Fibroblast of gingiva (primary cell): ENCODE measurements at places on chromosomes 3 and 15.

DNA sequence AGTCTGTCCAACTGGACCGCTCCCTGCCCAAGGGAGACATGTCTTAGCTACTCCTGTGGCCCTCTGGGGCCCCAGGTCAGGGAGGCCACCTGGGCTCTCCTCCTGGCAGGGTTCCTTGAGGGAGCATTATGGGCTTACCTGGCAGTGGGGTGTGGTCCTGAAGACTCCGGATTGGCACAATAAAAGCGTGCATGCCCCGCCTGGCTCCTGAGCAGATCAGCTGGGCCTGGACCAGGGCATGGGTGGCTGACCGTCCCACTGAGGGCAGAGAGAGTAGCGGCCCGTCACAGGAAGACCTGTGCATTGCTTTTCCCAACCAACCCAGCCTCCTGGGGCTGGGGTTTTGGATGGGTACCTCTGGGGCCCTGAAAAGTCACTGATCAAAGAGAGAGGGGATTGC, 5.4 kb downstream of the ACOX2 start:
- no peak for DNase-seq

DNA sequence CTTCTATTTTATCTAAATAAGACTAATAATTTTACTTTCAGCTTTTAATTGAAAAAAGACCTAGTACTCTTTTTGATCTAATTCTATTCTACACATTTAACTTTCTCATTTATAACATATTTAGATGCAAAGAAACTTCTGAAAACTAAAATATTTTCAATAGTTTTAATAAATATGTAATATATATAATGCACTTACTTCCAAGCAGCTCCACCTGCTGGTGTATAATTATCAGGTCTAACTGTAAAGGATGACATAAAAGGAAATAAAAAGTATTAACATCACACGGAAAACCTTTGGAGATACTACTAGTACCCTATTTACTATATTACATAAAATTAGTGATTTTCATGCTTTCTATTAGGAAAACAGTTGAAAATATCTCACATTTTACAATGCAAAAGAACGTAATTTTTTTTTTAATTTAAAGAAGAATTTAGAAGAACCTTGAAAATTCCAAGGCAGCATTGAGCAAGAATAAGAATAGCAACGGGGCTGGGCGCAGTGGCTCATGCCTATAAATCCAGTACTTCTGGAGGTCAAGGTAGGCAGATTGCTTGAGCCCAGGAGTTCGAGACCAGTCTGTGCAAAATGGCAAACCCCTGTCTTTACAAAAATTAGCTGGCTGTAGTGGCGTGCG, 10.2 kb downstream of the PLSCR5 start:
- DNase-seq: no peak

DNA sequence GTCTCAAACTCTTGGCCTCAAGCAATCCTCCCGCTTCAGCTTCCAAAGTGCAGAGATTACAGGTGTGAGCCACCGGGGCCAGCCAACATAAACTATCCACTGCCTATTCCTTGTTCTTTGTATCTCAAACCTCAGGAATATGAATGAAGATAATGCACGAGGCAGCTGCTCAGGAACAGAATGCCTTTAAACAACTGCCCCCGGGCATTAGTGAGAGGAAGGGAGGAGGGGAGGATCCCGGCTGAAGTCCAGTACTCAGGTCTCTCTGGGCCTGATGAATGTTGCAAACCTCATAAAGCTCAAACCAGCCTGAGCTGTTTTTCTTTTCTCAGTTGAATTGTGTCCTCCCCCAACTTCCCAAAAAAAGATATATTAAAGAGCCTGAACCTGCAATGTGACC, 26.9 kb upstream of the MTMR14 start:
- DNase-seq: no peak

GRCh38 chr15:40379374-40379773, 3.1 kb upstream of the KNSTRN start:
- no peak for DNase-seq

DNA sequence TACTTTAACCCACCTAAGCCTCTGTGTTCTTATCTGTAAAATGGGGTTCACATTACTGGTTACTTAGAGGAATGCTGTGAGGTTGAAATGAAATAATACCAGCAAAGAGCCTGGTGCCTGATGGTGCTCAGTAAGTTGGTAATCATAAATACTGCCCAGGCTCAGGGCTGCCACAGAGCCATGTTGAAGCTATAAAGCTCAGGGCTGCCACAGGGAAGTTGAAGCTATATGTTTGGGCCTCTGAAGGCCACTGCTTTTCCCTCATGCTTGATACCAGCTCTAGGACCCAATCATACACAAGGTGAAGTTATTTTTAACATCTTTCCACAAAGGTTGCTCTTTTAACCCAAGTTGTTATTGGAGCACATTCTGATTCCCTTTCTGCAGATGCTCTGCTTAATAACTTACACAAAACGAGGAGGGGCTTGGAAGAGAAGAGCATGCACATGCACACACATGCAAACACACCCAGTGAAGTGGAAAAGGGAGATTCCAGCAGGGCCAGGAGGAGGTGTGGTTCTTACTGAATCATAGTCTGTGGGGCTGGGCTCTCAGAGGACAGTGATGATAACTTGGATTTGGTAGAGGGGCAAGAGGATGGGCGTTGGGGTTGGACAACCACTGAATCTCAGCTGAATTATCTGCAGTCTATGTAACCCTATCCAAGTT, 17.4 kb downstream of the PARP14 start:
- no peak for DNase-seq
